ENCODE measurements at places on chromosomes 4 and X.

- DNase-seq, result no peak
Measured at GRCh38 chrX:123422875-123423274, 238.8 kb downstream of the GRIA3 start.

DNA sequence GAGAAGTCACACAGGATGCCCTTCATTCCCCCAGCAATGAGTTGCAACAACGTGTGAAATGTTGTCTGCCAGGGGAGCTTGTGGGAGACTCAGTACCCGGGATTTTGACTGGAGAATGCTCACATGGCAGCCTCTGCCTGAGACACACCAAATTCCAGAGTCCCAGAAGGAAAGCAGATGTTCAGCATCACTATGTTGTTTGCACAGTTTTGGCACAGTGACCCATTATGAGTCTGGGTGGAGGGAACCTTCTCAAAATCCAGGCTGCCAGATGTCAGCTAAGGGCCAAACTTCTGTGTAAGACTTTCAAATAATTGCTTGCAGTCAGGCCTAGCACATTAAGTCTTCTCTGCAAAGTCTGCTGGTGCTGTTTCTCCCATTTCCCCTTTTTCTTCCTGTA, 1029.7 kb upstream of the TENM3 start:
- DNase-seq, result no peak

DNA sequence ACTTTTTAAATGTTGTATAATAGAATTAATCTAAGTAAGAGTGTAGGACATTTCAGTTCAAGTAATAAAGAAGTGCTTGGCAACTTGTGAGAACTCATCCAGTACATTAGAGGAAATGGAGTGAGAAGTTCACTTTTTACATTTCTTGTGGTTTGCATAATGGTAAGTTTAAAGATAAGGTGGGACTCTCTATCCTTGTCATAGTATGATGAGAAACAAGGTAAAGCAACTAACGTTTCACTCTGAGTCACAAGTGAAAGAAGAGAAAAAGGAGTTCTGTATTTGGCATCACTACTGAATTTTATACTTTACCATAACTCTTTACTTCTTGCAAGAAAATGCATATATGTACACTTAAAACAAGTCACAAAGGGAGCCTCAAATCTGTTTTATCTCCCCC, 219.4 kb downstream of the SLC4A4 start:
- no peak for DNase-seq

GRCh38 chrX:69503782-69504625, at the start of gene NALF2:
TSS of gene NALF2 (plus strand) at chrX:69504326. CDS start at chrX:69505283, 957 bp downstream.
- no peak for DNase-seq
